ENCODE measurements at places on chromosomes 2 and 18.

- no peaks in the 10 kb centered on the region for H3K4me1 ChIP-seq
- H3K27ac ChIP-seq = no peak overlapping the region
- H3K4me3 ChIP-seq = no peak overlapping the region
- no peak for DNase-seq
- no peaks in the 10 kb centered on the region for H3K36me3 ChIP-seq
- peaks cover 4% of the 10 kb centered on the region for H3K27me3 ChIP-seq
Observed at GRCh38 chr2:18104595-18105224, 226.2 kb downstream of the KCNS3 start.

DNA sequence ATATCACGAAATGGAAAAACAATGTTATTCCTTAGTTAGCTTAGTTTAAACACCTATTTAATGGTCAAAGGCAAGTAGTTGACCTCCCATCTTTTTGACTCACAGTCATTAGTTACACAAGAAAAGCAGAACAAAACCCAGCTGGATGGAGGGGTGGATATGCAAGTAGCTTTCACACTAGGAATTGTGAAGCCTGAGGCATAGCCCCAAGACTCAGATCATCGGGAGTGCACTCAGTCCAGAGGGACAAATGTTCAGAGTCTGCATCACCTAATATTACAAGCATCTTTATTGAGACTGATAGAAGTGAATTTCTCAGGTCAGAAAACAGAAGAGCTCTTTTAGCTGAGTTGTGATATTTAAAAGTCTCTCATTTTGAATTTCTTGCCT is 15.5 kb upstream of the CPS1 start:
- no peak overlapping the region for H3K27ac ChIP-seq
- peaks cover 4% of the 10 kb centered on the region for H3K27me3 ChIP-seq
- no peaks in the 10 kb centered on the region for H3K36me3 ChIP-seq
- H3K4me3 ChIP-seq = no peak overlapping the region

DNA sequence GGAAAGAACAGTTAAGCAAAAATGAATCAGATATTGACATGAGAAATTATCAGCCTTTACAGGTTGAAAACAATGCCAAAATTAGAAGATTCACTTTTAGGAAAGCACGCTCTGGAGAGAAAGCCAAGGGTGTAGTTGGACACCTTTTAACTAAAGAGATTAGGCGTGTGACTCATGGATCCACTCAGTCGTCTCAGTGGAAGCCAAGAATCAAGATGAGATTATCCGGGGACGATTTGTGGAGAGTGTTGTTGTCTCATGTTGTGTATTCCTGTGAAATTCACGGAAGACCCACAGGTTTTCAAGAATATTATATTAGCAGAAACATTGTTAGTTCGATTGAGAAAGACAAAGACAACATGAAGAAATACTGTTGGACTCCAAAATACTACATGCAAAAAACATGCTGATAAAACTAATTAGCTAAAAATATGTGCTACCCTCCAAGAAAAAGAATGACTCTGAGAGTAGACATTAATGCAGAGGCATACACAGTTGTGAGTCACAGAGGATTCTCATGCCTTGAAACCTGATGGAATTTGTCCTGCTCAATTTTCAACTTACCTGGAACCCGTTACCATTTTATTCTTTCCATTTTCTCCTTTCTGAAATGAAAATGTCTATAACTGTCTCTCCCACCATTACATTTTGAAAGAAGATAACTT is 192.1 kb upstream of the RND3 start:
- no peaks in the 10 kb centered on the region for H3K27me3 ChIP-seq
- DNase-seq = no peak
- H3K4me1 ChIP-seq = no peaks in the 10 kb centered on the region
- no peak overlapping the region for H3K4me3 ChIP-seq
- H3K36me3 ChIP-seq = no peaks in the 10 kb centered on the region

DNA sequence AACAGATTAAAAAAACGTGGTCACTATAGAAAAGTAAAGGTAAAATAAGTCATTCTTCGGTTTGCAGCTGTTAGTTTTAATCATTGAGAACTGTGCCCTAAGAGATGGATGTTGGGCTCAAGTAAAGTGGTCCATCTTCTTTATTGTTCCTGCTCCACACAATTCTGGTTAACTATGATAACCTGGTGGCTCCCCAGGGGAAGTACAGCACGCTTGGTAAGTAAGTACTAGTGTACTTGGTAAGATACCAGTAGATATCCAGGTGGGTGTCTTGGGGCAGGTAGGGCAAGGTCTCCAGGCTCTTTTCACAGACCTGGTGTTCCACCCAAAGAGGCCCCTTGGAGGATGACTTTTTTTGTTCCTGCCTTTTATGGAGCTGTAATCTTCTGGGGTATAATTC is 31.6 kb upstream of the DLX2 start:
- H3K4me3 ChIP-seq = no peak overlapping the region
- no peaks in the 10 kb centered on the region for H3K36me3 ChIP-seq
- no peak for DNase-seq
- H3K27me3 ChIP-seq = peaks cover 2% of the 10 kb centered on the region

DNA sequence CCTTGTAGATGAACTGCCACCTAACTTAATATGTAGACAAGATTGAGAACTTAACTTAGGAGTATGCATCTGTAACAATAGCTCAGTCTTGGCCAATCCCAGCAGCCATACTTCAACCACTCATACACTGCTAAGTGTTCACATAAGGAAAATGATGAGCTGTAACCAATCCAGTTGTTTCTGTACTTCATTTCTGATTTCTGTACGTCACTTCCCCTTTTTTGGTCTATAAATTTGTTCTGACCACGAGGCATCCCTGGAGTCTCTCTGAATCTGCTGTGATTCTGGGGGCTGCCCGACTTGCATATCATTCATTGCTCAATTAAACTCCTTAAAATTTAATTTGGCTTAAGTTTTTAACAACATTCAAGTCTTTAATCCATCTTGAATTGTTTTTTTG is 6.4 kb downstream of the SH3YL1 start:
- peaks cover 28% of the 10 kb centered on the region for H3K36me3 ChIP-seq
- no peak for DNase-seq
- no peak overlapping the region for H3K4me3 ChIP-seq
- H3K4me1 ChIP-seq = peaks cover 2% of the 10 kb centered on the region
- H3K27me3 ChIP-seq = no peaks in the 10 kb centered on the region
- H3K27ac ChIP-seq = no peak overlapping the region

- H3K36me3 ChIP-seq = peaks cover 1% of the 10 kb centered on the region
- no peaks in the 10 kb centered on the region for H3K4me1 ChIP-seq
- no peak overlapping the region for H3K4me3 ChIP-seq
- H3K27me3 ChIP-seq = no peaks in the 10 kb centered on the region
- no peak overlapping the region for H3K27ac ChIP-seq
- DNase-seq = no peak
Observed at GRCh38 chr2:178946494-178946893, 103.4 kb downstream of the CCDC141 start.
